H4 (cell line): ENCODE measurements at places on chromosomes 1 and 21. TPM values are rescaled to one million over a fixed set of nuclear protein-coding genes. Genes with fewer than 3 reads are reported as not detected.
A peak's percentile ranks its signal among the peaks of the same experiment; 100 is the strongest.

Gene TPTE
- 3.7 and 4.5 TPM in 2 replicates for total RNA-seq

Gene CFAP107
- not detected in 2 replicates for total RNA-seq

Gene TTF2
- total RNA-seq: 2.9 and 5.9 TPM in 2 replicates

Gene SPATA1
- 0.17 TPM in 1 of 2 replicates, not detected in the other for total RNA-seq

Gene TPM3
- total RNA-seq: 482 and 546 TPM in 2 replicates

Gene MX2
- total RNA-seq: 36.7 and 38.6 TPM in 2 replicates

GRCh38 chr1:53478502-53478818 lies 19.3 kb downstream of the DMRTB1 start:
- no peak for DNase-seq

DNA sequence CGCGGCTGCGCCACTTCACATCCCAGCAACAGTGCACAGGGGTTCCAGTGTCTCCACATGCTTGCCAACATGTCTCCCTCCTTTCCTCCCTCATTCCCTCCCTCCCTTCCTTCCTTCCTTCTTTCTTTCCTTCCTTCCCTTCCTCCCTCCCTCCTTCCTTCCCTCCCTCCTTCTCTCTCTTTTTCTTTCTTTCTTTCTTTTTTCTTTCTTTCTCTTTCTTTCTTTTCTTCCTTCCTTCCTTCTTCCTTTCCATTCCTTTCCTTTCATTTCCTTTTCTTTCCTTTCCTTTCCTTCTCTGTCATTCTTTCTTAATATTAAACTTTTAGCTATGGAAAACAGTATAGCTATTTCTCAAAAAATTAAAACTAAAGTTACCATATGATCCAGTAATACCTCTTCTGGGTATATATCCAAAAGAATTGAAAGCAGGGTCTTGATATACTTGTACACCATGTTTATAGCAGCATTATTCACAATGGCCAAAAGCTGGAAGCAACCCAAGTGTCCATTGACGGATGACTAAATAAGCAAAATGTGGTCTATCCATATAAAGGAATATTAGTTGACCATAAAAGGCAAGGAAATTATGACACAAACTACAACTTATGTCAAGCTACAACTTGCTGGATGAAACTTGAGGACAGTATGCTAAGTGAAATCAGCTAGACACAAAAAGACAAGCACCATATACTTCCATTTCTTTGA lies 55.0 kb upstream of the TLR5 start:
- DNase-seq: no peak

- no peak for DNase-seq
These were observed 9.5 kb downstream of the EPHA8 start for GRCh38 chr1:22572818-22573217.

DNA sequence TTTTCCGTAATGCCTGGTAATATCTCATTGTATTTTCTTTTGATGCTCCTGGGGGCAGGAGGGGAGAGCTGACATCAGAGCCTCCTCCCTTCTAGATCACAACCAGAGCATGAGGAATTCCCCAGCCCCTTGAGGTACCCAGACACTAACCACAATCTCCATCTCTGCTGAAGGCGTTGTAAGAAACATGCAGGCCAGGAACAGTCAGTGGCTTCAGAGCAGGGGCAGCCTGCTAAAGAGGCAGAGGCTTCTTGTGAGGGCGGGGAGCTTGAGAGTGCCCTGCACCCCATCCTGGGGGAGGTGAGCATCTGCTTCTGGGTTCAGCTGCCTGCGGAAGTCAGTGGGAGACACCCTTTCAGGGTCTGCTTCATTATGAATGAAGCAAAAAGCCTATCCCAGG lies 19.0 kb downstream of the MAPKAPK2 start:
- DNase-seq: no peak

DNA sequence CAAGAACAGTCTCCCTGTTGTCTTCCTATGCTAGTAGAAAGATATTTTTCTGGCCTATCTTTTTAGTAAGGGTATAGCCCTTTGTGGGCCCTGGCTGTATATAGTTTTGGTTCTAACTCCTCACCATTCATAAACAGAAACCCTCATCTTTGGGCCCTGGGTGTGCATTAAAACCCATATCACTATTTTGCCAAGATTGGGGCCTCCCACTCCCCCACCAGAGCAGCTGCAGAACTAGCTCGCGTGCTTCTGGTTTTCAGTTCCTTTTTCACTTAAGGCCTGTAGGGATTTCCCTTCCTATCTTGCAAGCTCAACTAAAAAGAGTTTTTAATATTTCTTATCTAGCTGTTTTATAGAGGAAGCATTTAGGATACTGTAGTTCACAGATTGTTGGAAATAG lies 106.4 kb downstream of the RGL1 start:
- no peak for DNase-seq

- DNase-seq: peak; percentile 33
These were observed 9.5 kb downstream of the DPT start for GRCh38 chr1:168719306-168720111.

DNA sequence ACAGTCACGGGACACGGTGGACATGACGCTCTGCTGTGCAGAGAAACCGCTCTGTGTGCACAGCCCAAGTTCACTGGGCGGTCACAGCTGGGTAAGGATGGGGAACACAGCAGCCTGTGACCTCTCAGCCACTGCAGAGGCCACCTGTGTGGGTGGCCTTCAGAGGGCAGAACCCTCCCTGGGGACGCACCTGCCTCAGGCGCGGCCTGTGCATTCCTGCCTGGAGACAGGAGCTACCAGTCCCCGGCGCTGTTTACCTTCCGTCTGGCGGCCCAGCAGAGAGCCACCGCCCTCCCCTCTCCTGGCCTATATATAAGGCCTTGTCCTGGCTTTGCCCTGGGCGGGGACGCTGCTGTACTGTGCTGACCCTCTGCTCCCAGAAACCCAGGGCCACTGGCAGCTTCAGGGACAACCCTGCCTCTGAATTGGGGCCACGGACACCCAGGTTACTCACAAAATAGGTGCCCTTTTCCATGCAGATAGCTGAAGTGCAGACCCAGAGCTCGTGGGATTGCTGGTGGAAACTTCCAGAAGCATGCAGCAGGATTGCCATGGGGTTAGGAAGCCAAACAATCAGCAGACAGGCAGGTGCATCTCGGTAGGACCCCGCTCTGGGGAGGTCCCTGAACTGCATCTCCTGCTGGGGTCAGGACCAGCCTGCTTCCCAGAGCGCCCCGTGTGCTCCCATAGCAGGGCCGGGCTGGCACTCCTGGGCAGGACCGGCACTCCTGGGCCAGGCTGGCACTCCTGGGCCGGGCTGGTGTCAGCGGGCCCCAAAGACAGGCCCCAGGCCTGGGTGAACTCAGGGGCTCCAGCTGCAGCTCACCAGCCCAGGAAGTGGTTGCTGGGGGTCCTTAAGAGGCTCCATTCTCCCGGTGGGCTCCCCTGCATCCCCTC lies 83.6 kb downstream of the SIK1 start:
- DNase-seq: no peak

GRCh38 chr1:34460193-34460592 lies 283.5 kb downstream of the C1orf94 start:
- no peak for DNase-seq

- DNase-seq: no peak
These were observed 311 bp downstream of the SPEN start for GRCh38 chr1:15847893-15848142.

GRCh38 chr1:65890201-65890843 lies 97.6 kb downstream of the PDE4B start:
- DNase-seq: no peak

DNA sequence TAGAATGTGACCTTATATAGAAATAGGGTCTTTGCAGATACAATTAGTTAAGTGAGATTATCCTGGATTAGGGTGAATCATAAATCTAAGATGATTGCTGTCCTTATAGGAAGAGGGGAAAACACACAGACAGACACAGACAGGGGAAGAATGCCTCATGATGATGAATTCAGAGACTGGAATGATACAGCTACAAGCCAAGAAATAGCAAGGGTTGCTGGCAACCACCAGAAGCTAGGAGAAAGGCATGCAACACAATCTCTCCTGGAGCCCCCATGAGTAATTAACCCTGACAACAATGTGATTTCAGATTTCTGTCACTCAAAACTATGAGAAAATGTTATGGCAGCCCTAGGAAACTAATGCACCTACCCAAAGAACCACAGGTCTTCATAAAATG lies 19.1 kb upstream of the PPIH start:
- no peak for DNase-seq

- peak; percentile 26 for DNase-seq
These were observed 68.3 kb upstream of the TARDBP start for GRCh38 chr1:10943991-10944730.

GRCh38 chr21:45015469-45015860 lies 58.9 kb upstream of the ADARB1 start:
- DNase-seq: no peak

DNA sequence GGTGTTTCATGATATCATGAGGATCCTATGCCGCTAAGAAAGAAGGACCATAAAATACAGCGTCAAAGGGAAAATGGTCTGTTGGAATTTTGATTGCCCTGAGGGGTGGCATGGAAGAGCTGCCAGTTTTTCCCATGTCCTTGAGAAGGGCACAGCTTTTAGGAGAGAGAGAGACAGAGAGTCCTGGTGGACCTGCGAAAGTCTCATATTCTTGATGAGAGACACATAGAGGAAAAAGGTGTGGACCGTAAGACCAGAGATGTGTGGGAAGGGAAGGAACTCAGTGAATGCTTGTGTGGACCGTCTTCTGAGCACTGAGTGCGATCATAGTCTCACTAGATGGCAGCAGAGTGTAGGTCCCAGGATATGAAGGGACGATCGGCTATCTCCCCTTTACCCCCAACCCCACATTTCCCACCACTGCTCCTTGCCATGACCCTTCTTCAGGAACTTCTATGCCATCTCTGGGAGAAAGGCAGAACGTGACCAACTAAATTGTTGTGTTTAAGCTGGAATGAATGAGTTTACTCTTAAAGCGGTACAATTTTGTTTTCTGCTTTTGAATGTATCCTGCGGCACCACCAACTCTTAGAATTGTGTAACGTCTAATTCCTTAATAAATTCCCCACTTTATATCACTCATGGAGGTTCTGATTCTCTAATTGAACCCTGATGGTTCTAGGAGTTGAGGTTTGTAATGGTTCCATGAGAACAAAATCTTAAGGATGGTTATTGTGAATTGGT lies 117.7 kb downstream of the CTH start:
- peak; percentile 58 for DNase-seq

DNA sequence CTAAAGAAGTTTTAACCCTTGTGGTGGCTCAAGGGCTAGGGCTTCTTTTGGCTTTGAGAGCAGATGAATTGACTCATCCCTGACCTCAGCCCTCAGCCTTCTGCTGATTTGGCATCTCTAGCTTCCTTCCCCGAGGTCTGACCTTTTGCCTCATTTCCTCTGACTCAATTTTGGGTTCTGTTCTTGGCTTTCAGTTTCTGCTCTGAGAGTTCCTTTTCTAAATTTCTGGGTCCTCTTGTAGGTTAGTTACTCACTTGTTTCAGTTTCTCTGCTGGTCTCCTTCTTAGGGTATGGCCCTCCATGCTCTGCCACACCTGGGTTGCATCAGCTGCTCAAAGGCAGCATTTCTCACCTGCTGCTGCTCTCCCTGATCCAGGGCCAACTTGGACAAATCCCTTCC lies 19.4 kb downstream of the PDE4B start:
- DNase-seq: peak; percentile 84

DNA sequence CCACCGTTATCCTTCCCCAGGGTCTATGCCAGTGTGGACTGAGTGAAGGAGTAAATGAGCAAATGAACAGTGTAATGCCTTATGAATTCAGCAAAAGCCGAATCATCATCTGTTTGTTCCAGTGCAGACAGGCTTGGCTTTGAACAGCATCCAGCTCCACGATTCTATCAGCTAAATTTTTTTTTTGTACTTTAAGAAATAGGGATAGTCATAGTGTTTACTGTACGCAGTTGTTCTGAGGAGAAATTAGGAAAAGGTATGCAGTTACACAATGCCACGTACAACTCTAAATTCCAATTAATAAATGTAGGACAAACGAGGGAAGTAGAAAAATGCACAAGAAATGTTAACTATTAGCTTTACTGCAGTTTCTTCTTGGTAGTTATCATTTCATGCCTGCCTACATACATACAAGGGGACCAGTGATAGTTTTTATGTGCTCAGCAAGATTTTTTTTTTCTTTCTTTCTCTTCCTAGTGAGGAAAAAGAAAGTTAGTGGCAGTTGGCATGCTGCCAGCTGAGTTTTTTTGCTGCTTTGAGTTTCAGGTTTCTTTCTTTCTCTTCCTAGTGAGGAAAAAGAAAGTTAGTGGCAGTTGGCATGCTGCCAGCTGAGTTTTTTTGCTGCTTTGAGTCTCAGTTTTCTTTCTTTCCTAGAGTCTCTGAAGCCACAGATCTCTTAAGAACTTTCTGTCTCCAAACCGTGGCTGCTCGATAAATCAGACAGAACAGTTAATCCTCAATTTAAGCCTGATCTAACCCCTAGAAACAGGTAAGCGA lies at the start of gene IFI44L:
IFI44L (plus strand) TSS at position 646 of the 777 bp plus-strand sequence. CDS start 7,468 bp downstream, outside the sequence.
- DNase-seq: peak; percentile 57
